ENCODE measurements at places on chromosomes 16 and 17. TPM values are rescaled to one million over a fixed set of nuclear protein-coding genes. Genes with fewer than 3 reads are reported as not detected.

The PPL gene
- total RNA-seq = 14.7 TPM

The CRISPLD2 gene
- total RNA-seq = 31.6 TPM

The PTRH2 gene
- 15.4 TPM for total RNA-seq

The APRT gene
- 199 TPM for total RNA-seq

The ZG16B gene
- 40.9 TPM for total RNA-seq

The IGF2BP1 gene
- total RNA-seq = 0.40 TPM

Data from left colon (tissue), 2 donors.